ENCODE measurements at places on chromosomes 4 and X.

DNA sequence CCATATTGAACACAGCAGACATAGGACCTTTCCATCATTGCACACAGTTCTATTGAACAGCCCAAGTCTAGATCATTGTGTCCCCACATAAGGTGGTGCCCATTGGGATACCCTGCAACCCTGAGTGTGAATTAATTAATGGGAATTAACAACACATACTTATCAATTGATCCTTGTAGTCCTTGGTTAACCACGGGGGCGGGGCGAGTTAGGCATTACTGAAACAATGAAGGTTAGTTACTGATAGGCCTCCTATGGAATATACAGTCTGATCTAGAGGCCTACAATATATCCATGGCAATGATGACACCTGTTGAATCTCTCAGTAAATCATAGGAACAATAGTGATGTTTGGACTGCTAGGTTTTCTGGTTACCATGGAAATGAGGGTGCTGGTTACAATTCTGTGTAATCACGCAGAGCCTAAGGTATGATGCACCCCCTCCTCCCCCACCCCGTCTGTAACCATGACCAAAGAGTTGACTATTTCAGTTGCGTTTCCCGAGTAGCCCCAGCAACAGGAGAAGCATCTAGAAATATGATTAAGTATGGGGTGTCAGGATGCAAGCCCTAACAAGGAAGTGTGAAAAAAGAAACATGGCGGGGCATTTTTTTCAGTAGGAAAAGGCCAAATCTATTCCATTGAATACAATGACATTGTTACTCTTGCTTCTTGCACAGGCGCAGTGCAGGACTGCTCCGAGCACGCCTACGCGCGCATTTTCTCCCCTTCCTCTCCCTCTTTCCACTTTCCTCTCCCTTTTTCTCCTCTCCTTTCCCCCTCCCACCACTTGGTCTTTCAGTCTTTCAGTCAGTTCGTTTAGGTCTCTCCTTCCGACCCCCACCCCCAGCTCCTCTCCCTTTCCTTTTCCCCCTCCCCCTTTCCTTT is 677 bp upstream of the NONO start:
- DNase-seq = peak; percentile 46

- no peak for DNase-seq
Measured at GRCh38 chr4:183550345-183551093, 45.7 kb downstream of the ING2 start.

DNA sequence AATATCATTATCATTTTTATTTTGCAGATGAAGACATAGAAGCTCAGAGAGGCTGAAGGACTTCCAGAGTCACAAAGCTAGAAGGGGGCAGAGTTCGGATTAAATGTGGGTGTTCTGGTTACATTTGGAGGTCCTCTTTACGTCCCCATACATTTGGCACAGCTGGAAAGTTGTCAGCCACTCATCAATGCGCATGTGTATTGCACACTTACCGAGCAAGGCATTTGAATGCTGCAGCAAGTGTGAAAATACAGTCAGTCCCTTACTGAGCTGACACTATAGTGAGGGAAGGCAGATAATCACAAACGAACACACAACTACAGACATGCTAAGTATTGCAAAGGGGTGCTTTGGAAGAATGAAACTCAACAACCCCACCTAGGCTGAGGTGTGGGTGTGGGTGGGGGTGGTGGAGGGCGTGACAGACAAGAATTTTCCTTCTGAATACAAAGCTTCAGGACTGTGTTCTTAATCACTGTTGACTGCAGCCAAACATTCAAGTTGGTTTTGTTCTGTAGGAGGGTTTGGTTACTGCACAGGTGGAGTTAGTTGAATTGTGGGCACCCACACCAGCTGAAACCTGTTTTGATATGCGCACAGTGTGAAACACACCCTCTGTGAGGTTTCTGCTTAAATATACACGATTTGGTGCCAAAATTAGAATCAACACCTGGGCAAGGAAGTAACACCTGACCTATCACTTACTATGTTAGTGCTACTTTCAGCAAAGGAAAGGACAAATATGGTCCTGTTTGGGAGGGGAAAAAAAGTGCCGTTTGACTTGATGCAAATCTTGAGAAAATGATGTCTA is 72.4 kb downstream of the COQ2 start:
- no peak for DNase-seq

DNA sequence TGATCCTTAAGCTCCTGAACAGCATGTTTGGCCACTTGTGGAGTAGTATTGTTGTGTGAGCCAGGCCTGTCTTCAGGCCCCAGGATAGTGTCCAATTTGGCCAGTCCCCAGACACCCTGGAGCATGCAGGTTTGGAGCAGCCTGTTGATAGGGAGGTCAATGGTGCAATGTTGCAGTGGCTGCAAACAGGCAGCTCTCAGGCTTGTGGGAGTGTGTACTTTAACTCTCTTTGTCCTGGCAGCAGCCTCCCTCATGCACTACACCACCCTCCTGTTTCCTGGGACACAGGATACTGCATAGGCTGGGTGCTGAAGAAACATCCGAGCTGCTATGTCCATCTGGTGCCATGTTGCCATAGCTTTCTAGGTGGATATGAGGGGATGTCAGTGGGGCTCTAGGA is 24.0 kb downstream of the TECRL start:
- no peak for DNase-seq

- DNase-seq = peak; percentile 90
Measured at GRCh38 chr4:145731028-145731427, 51.1 kb downstream of the C4orf51 start.

DNA sequence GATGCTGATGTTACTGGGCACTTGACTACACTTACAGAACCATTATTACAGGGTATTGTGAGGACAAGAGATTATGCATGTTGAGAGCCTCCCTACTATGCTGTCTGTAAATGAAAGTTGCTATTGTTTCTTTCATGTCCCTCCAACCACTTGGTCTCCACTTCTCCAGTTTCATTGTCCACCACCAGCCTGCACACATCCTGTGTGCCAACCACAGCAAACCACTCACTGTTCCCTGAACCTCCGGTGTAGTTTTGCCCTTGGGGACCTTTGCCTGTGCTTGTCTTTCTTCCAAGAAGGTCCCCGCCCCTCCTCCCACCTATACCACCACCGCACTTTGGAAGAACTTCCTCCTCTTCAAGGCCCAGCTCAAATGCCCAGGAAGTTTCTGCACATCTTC is 43.1 kb upstream of the AFF2 start:
- DNase-seq = no peak

GRCh38 chrX:13716905-13717304 is 17.5 kb downstream of the TRAPPC2 start:
- no peak for DNase-seq

DNA sequence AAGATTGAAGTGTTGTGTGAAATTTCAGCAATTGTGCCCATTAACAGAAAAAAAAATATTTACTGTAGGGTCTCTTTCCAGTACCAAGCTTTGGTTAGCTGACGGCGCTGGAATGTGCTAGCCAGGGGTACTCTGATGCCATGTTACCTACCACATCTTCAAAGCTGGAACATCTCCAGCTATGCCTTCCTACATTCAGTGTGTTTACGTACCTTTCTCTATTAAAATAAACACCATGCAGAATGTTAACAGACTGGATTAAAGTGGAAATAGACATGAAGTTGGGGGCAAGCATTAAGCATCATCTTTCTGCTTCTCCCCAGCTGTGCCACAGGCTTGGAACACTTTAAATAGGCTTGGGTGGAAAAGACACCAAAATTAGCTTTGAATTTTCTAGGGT is 65.9 kb downstream of the USP38 start:
- DNase-seq = no peak

GRCh38 chrX:44245733-44246132 is 97.7 kb downstream of the EFHC2 start:
- DNase-seq = no peak

DNA sequence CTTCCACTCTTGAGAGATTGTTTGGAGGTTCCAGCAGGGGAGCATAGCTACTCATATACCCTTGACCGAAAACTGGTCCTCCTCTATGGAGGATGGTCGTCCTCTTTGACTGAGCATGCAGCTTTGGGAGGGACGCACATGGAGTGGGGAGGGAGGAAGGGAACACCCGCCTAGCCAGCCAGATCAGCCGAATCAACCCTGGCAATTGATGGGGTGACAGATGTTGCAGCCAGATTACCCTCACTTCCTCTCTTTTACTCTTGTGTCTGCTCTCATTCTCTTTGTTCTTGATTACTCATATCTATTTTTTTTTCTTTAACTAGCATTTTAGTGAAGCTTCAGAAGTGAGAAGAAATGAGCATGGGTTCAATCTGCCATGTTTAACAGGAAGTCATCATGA is 19.6 kb downstream of the MGST2 start:
- DNase-seq = no peak

- peak; percentile 40 for DNase-seq
Measured at GRCh38 chrX:13717700-13718472, 16.5 kb downstream of the TRAPPC2 start.

DNA sequence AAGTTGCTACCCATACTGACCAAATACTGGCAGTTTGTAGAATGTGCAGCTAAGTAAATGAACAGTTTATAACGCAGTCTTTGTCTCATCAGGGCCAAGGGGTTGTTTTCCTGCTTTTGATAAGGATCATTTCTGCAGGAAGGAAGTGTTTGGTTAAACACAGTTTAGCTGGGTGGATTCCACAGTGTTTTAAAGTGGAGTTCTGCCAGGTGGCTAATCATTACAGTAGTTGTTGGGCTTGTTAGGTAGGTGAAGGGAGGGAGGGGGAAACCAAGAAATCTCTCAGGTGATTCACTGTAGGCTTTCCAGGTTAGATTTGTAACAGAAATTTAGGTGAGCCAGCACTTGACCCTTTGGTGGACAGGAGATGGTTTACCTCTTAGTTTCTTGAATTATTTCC is 58.1 kb downstream of the FNIP2 start:
- peak; percentile 28 for DNase-seq

DNA sequence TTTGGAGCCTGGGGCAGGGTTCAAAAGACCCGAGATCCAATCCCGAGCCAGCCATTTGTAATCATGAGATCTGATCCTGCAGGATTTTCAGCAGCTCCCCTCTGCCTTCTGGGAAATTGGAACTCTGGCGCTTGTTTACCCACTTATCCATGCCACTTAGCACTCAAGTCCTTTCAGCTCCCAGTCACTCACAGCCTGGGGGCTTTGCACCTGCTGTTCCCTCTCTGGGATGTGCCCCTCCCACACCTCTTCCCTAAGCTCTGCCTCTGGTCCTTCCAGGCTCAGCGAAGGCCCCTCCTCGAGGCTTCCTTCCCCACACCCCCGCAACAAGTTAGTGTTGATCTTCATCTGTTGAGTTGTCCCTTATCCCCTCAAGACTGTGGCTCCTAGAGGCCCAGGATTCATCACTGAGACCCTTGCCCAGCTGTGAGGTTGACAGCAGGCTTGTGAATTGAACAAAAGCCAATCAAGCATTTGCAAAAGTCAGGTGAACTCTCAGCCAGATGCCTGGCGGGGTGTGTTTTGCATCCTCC is 99.1 kb upstream of the AFAP1 start:
- no peak for DNase-seq

DNA sequence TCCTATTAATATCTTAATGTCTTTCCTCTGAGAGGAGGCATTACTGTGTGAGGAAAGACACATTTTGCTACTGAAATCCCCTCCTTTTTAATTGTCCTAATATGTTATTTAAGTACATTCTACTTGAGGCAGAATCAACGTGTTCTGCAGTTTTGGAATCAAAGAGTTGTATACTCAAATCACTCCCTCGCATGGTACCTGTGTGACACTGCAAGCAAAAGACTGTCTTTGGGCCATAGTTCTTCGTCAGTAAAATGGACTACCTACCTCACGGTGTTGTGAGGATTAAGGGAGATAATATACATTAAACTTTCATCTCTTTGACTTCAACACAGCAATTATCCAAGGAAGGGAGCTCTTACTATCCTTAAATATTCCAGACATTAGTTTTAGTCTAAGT is 61.5 kb downstream of the TIGD2 start:
- no peak for DNase-seq
